ENCODE measurements at places on chromosomes 12 and 14. TPM values are rescaled to one million over a fixed set of nuclear protein-coding genes. Genes with fewer than 3 reads are reported as not detected.

Gene BEST3
- polyA plus RNA-seq = not detected

- H3K27me3 ChIP-seq = no peaks in the 10 kb centered on the region
- no peak overlapping the region for H3K27ac ChIP-seq
- no peak for DNase-seq
- H3K4me1 ChIP-seq = no peaks in the 10 kb centered on the region
These were observed 41.4 kb downstream of the PLEKHG3 start for GRCh38 chr14:64745511-64746091.

DNA sequence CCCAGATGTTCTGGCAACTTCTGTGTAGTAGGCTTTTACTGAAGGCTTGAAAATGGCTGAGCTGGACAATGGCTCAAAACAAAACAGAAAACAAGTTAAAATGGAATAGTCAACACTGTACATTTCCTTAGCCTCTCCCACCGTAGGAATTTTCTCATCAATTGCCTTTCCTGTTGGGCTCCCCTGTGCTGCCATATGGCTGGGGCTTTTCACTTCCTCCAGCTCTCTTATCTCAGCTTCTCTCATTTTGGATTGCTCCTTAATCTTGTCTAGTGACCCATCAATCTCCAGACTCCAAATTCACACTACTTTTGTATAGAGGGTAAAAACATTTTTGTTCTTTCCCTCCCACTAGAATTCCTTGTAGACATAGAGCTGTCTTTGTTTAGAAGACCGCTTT lies 50.4 kb upstream of the RPH3A start:
- H3K27me3 ChIP-seq = no peaks in the 10 kb centered on the region
- DNase-seq = no peak
- H3K27ac ChIP-seq = no peak overlapping the region
- H3K36me3 ChIP-seq = no peaks in the 10 kb centered on the region

- DNase-seq = no peak
- H3K4me1 ChIP-seq = peaks cover 19% of the 10 kb centered on the region
- H3K27me3 ChIP-seq = peaks cover 10% of the 10 kb centered on the region
- H3K4me3 ChIP-seq = peak overlapping the region; percentile 32
- H3K27ac ChIP-seq = peak overlapping the region; percentile 63
These were observed 740 bp upstream of the PRPF40B start for GRCh38 chr12:49622501-49623141.

GRCh38 chr12:54006559-54007220 lies 2.1 kb upstream of the HOXC8 start:
- H3K4me1 ChIP-seq = no peaks in the 10 kb centered on the region
- H3K4me3 ChIP-seq = peak overlapping the region; percentile 43
- DNase-seq = peak; percentile 72
- H3K27me3 ChIP-seq = peaks cover 6% of the 10 kb centered on the region
- no peak overlapping the region for H3K27ac ChIP-seq
- no peaks in the 10 kb centered on the region for H3K36me3 ChIP-seq

- H3K27me3 ChIP-seq = peaks cover 16% of the 10 kb centered on the region
- H3K4me3 ChIP-seq = no peak overlapping the region
- H3K27ac ChIP-seq = no peak overlapping the region
- H3K36me3 ChIP-seq = no peaks in the 10 kb centered on the region
- no peak for DNase-seq
These were observed 347 bp downstream of the SYNDIG1L start for GRCh38 chr14:74425525-74426201.

- H3K36me3 ChIP-seq = no peaks in the 10 kb centered on the region
- H3K4me3 ChIP-seq = no peak overlapping the region
- no peaks in the 10 kb centered on the region for H3K27me3 ChIP-seq
- DNase-seq = no peak
- no peaks in the 10 kb centered on the region for H3K4me1 ChIP-seq
- H3K27ac ChIP-seq = no peak overlapping the region
These were observed 2.2 kb downstream of the SERPINA9 start for GRCh38 chr14:94473666-94474410.
